ENCODE measurements at places on chromosomes 2 and 18. TPM values are rescaled to one million over a fixed set of nuclear protein-coding genes. Genes with fewer than 3 reads are reported as not detected.

C2orf78 gene
- total RNA-seq = not detected

PDE11A gene
- total RNA-seq = 0.30 TPM

CFAP65 gene
- total RNA-seq = not detected

IGFBP2 gene
- total RNA-seq = 17.7 TPM

PSMA8 gene
- total RNA-seq = not detected

PTPN4 gene
- 27.6 TPM for total RNA-seq

TAF4B gene
- total RNA-seq = 22.7 TPM

DNA sequence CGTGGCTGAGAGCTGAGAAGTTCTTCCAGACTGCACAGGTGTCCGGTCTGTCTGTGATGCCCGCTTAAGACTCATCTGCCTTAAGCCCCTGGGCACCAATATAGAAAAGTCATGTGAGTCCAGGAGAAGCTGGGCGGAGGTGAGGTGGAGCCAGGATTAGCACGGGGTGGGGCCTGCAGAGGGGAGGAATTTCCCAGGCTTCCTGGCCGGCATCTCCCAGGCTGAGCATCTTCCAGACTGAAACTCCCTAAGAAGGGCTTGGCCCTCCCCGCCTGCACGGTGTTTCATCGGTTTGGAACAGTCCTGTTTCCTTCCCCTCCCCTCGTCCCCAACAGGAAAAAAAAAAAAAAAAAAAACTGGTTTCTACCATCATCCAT, 270.3 kb downstream of the ATAD2B start:
- DNase-seq = no peak

DNA sequence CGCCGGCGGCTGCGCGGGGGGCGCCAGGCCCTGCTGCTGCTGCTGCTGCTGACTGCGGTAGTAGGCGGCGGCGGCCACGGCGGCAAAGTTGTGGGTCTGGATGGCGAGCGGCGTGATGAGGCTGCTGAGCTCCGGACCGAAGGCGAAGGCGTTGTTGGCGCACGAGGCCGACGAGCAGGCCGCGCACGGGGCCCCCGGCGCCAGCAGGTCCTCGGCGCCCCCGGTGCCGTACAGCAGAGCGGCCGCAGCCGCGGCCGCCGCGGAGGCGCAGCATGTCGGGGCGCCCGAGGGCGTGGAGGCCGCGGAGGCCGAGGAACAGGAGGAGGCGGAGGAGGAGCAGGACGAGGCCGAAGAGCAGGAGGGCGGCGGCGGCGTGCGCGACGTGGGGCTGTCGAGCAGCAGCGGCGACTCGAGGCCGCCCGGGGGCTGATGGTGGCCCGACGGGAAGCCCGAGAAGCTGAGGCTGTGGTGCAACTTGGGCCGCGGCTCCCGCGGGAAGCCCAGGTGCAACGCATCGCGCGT, 1.8 kb downstream of the ZFP36L2 start:
- DNase-seq = no peak

- no peak for DNase-seq
These were observed 43.8 kb downstream of the REEP1 start for GRCh38 chr2:86293612-86294011.

GRCh38 chr2:147137711-147138110, 707.1 kb upstream of the ACVR2A start:
- no peak for DNase-seq

DNA sequence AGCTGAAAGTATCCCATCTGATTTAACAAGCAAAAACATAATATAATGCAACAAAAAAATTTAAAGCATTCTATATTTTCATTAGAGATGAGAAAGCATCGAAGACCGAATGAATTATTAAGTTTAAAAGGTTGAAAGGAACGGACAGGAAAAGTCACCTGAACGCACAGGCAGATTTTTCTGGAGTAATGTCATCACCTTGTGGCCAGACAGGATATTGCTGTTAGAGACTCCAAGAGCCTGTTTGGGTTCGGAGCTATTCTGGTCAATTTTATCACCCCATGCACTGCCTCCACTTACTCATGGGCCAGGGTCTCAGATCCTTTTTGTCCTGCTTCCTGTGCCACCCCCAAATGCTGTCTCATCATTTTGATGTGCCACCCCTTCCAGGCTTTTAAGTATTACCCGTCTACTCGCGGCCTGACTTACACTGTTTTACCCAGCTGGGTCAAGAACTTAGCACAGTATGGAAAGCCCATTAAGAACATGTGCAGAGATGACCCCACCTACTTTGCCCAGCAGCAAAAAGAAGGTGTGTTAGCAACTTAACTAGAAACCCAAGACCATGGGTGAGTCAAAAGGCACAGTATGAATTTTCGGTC, 27.3 kb downstream of the GKN2 start:
- DNase-seq = no peak

DNA sequence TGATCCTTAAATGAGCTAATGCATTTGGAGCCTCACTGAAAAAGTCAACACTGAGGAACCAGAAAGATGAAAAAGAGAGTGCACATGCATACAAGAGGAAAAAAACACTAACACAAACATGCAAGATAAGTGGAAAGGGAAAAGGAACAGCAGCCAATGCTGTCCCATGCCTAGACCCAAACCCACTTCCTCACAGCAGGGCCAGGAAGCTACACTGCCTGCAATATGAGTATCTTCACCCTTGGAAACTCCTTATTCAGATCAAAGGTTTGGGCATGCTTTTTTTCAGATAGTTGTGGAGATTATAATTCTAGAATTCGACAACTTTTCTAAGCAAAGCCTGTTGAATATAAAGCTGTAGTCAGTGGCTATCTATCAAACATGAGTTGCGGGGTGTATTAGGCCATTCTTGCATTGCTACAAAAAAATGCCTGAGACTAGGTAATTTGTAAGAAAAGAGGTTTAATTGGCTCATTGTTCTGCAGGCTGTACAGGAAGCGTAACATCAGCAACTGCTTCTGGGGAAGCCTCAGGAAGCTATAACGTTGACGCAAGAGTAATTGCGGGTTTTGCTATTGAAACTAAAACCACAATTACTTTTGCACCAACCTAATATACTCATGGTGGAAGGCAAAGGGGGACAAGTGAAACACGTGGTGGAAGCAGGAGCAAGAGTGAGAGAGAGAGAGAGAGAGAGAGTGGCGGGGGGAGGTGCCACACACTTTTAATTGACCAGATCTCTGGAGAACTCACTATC, 138.2 kb downstream of the MBD2 start:
- DNase-seq = no peak

GRCh38 chr2:98637401-98638147, 29.2 kb downstream of the UNC50 start:
- no peak for DNase-seq

GRCh38 chr2:78757640-78758039, 267.9 kb upstream of the REG3G start:
- DNase-seq = no peak
